ENCODE measurements at places on chromosomes 6 and 20.

DNA sequence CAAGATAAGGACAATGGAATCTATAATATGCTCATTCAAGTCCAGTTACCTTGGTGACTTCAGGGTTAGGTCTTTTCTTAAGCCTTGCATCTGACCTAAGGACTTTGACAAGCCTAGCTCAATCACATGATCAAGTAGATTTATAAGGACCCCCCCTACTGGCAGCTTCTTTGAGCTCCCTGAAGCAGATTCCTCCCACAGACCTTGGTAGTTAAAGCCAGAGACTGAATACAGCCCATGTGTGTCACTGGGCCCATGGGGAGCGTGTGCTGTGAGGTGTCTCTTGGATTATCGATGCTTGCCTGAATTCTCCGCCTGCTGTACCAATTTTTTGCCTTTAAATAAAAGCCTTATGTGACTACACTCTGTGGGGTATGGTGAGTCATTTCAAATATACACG, 372.7 kb upstream of the RGS17 start:
- no peak for DNase-seq

GRCh38 chr6:154917941-154918340, 77.2 kb upstream of the TIAM2 start:
- DNase-seq: no peak

- DNase-seq: no peak
These were observed 514.8 kb upstream of the NOX3 start for GRCh38 chr6:155970472-155970871.

- peak; percentile 89 for DNase-seq
These were observed 49.0 kb upstream of the RNF24 start for GRCh38 chr20:4064144-4064909.

GRCh38 chr6:73088138-73088813, 137.0 kb downstream of the KHDC1L start:
- no peak for DNase-seq

All from fibroblast of skin of left biceps (primary cell).